ENCODE measurements at places on chromosomes 16 and 17.
A peak's percentile ranks its signal among the peaks of the same experiment; 100 is the strongest.

DNA sequence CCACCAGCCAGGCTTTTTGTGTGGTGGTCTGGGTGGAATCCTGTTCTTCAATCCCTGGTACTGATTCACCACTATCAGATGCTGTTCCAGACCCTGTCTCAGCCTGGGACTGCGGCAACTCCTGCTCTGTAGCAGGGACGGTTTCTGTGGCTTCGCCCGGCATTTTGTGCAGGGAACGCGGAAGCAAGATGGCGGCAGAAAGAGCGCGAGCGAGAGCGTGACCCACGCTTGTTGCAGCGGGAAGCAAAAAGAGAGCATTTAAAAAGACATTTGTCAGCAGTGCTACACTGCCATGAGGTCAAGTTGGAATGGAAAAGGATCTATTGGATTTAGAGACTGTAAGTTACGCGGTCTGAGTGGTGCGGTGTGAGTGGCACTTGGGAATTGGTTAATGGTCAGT is at the start of gene NACA2:
TSS of gene NACA2 (minus strand) at position 202 of the 400 bp plus-strand sequence. CDS start at position 163, 39 bp downstream.
- DNase-seq, result no peak

- DNase-seq, result peak; percentile 27
Measured at GRCh38 chr17:59838052-59838916, 54.5 kb downstream of the TUBD1 start.

DNA sequence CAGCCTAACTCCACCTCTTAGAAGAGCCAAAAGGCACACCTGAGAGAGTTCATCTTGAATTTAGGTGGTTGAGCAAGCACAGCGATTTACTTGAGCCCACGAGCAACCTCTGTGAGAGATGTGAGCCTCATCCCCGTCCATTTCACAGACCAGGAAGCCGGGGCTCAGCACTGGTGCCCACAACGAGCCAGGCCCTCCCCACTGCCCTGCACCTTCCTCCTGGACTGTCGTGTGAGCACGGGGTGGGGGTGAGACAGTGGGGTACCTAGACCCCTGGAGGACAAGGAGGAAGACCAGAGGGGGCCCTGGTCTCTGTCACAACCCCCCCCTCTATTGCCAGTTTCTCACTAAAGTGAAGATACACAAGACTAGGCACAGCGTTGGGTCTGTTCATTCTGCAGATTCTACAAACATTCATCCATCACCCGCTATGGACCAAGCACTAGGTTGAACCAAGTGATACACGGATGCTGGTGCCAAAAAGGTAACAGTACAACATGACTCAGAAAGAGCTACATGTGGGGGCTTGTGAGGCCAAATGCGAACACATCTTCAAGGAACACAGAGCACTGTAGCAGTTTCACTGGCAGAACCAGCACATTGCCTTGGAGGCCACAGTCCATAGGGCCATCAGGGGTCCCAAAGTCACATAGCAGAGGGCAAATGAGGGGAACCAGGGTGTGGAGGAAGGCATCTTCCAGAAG is 231.9 kb downstream of the PARN start:
- no peak for DNase-seq

GRCh38 chr17:66637491-66637890 is 197.4 kb upstream of the CACNG5 start:
- no peak for DNase-seq

- no peak for DNase-seq
Measured at GRCh38 chr17:28272166-28272565, 46.8 kb upstream of the TMEM97 start.

Measured in stimulated activated naive CD4-positive, alpha-beta T cell treated with Interleukin-2 at 50 U/mL for 16 hours (primary cell).